ENCODE measurements at places on chromosomes 16 and 17. TPM values are rescaled to one million over a fixed set of nuclear protein-coding genes. Genes with fewer than 3 reads are reported as not detected.

The KRTAP4-4 gene
- total RNA-seq: not detected

The PYDC1 gene
- not detected for total RNA-seq

The HOXB5 gene
- total RNA-seq: 0.61 TPM

The HSD17B1 gene
- total RNA-seq: 0.73 TPM

The HS3ST3A1 gene
- total RNA-seq: 22.2 TPM

The YBX2 gene
- total RNA-seq: not detected

DNA sequence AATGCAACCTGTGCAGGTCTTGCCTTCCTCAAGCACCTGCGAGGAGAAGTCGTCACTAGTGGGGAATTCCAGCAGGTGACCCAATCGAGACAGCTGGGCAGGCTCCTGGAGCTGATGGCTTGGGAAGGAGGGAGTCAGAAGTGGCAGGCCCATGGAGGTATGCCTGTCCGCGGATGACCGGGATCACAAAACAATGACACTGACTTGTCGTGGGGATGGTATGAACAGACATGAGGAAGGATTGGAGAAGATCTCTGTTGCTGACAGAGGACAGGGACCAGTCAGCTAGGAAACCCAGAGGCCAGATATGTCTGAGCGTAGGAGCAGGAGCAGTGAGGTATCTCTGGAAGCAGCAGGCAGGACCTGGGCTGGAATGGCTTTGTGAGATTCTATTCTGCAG, 233.3 kb downstream of the SOX9 start:
- peaks cover 8% of the 10 kb centered on the region for H3K4me1 ChIP-seq
- H3K27me3 ChIP-seq: no peaks in the 10 kb centered on the region
- no peaks in the 10 kb centered on the region for H3K36me3 ChIP-seq
- H3K27ac ChIP-seq: no peak overlapping the region
- no peak overlapping the region for H3K4me3 ChIP-seq
- no peak for DNase-seq

- H3K4me3 ChIP-seq: no peak overlapping the region
- no peaks in the 10 kb centered on the region for H3K36me3 ChIP-seq
- H3K27me3 ChIP-seq: no peaks in the 10 kb centered on the region
- H3K27ac ChIP-seq: no peak overlapping the region
- DNase-seq: no peak
Measured at GRCh38 chr16:14351647-14352046, 278.4 kb downstream of the PARN start.

DNA sequence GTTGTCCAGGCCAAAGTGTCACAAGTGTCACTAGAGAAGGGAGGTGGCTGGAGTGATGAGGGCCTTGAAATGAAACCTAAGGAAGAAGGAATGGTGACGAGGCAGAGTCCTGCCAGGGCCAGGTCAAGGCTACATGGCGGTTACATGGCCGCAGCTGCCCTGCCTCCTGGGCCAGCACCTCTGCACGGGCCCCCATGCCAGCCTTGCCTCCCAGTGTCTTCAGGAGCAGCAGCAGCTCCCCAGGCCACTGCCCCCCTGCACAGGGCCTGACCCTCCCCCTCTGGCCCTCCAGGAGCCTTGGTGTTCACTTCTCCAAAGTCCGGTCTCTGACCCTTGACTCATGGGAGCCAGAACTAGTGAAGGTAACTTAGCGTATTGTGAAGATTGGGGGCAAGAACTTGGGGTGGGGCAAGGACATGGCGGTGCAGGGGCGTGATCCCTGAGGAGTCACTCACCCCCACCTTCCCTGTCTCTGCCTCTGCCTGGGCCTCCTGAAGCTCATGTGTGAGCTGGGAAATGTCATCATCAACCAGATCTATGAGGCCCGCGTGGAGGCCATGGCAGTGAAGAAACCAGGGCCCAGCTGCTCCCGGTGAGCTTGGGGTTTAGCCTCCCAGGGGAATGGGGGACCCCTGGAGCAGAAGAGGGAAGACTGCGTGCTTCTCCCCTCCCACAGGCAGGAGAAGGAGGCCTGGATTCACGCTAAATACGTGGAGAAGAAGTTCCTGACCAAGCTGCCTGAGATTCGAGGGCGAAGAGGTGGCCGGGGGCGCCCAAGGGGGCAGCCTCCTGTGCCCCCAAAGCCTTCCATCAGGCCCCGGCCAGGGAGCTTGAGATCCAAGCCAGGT, 4.1 kb upstream of the KCTD11 start:
- H3K4me1 ChIP-seq: peaks cover 11% of the 10 kb centered on the region
- H3K27me3 ChIP-seq: no peaks in the 10 kb centered on the region
- no peak overlapping the region for H3K4me3 ChIP-seq

DNA sequence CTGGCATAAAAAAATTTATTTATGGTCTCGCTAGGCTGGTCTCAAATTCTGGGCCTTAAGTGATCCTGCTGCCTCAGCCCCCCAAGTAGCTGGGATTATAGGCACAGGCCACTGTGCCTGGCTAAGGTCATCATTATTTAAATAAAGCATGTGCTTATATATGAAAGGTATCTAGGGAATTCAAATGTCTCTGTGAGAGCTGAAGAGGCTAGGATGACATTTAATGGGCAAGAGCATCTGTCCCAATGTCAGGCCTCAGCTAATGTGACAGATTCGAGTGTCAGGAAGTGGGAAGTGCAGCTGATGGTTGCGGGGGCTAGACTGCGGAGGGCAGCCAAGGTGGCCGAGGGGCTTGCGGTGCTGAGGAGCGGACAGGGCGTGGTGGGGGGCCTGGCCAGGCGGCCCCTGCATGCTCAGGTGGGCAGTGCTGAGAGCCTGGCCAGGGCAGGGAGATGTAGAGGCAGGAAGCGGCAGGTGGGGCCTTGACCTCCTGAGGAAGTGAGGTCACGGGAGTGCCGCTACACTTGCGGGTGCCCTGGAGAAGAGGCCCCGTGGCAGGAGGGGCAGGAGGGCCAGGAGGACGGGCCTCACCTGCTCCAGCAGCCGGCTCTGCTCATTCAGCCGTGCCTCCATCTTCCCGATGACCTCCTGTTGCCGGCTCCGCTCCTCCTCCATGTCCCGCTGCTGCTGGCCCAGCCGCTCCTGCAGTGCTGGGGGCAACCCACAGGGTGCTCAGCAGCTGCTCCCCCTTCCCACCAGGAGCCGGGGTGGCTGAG, 12.6 kb upstream of the MRPL38 start:
- no peaks in the 10 kb centered on the region for H3K36me3 ChIP-seq
- H3K27ac ChIP-seq: peak overlapping the region; percentile 53
- peaks cover 8% of the 10 kb centered on the region for H3K4me1 ChIP-seq
- no peaks in the 10 kb centered on the region for H3K27me3 ChIP-seq

- peak overlapping the region; percentile 11 for H3K4me3 ChIP-seq
- no peaks in the 10 kb centered on the region for H3K27me3 ChIP-seq
- DNase-seq: peak; percentile 40
- no peak overlapping the region for H3K27ac ChIP-seq
- peaks cover 4% of the 10 kb centered on the region for H3K4me1 ChIP-seq
Measured at GRCh38 chr16:86383488-86384262, 126.7 kb upstream of the FOXF1 start.

DNA sequence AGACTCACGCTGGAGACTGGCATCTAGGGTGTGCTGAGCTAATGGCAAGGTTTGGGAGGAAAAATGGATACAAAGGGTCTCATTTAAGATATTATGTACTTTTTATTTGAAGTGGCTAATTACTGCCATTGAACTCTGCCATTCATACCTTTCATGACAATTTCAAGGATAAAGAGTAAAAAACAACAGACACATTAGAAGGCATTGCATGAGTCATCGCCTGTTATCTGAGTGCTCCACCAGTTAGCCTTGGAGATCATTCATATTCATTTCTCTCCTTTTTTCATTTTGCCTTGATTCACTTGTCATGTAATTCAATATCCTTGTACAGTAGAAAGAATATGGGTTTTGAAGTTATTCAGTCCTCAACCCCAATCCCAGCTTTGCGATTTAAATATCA, 109.5 kb downstream of the CDH8 start:
- H3K4me3 ChIP-seq: no peak overlapping the region
- DNase-seq: no peak
- H3K27ac ChIP-seq: no peak overlapping the region
- H3K27me3 ChIP-seq: no peaks in the 10 kb centered on the region
- H3K4me1 ChIP-seq: no peaks in the 10 kb centered on the region
- no peaks in the 10 kb centered on the region for H3K36me3 ChIP-seq

DNA sequence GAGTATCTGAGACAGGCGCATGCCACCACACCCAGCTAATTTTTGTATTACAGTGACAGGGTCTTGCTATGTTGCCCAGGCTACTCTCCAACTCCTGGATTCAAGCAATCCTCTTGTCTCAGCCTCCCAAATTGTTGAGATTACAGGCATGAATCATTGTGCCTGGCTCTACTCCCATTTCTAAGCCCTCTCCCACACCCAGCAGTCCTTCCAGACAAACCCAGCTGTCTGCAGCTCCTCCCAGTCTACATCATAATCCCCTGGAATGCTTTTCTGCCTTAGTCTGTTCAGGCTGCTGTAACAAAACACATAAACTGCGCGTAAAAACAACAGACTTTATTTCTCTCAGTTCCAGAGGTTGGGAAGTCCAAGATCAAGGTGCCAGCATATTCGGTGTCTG, 144.5 kb downstream of the GRIN2A start:
- H3K4me1 ChIP-seq: no peaks in the 10 kb centered on the region
- DNase-seq: peak; percentile 2
- no peak overlapping the region for H3K27ac ChIP-seq
- no peak overlapping the region for H3K4me3 ChIP-seq
- no peaks in the 10 kb centered on the region for H3K27me3 ChIP-seq

- no peaks in the 10 kb centered on the region for H3K27me3 ChIP-seq
- H3K27ac ChIP-seq: no peak overlapping the region
- no peak for DNase-seq
Measured at GRCh38 chr16:29962344-29962994, 590 bp downstream of the TMEM219 start.

Measured in SJCRH30 (cell line).